OCI-LY7 (cell line): ENCODE measurements at places on chromosomes 1 and 21.
A peak's percentile ranks its signal among the peaks of the same experiment; 100 is the strongest.

- no peak for DNase-seq
These were observed 102.1 kb downstream of the KCND3 start for GRCh38 chr1:111887385-111887784.

- DNase-seq, result no peak
These were observed 569.0 kb downstream of the PTPRU start for GRCh38 chr1:29805122-29805895.

- no peak for DNase-seq
These were observed 145.8 kb upstream of the WNT4 start for GRCh38 chr1:22288593-22289241.

GRCh38 chr1:188444526-188444925 lies 1615.8 kb downstream of the PLA2G4A start:
- no peak for DNase-seq

GRCh38 chr1:35899941-35900340 lies 16.9 kb downstream of the AGO1 start:
- DNase-seq, result no peak

GRCh38 chr1:9105336-9105867 lies 23.5 kb downstream of the GPR157 start:
- no peak for DNase-seq

DNA sequence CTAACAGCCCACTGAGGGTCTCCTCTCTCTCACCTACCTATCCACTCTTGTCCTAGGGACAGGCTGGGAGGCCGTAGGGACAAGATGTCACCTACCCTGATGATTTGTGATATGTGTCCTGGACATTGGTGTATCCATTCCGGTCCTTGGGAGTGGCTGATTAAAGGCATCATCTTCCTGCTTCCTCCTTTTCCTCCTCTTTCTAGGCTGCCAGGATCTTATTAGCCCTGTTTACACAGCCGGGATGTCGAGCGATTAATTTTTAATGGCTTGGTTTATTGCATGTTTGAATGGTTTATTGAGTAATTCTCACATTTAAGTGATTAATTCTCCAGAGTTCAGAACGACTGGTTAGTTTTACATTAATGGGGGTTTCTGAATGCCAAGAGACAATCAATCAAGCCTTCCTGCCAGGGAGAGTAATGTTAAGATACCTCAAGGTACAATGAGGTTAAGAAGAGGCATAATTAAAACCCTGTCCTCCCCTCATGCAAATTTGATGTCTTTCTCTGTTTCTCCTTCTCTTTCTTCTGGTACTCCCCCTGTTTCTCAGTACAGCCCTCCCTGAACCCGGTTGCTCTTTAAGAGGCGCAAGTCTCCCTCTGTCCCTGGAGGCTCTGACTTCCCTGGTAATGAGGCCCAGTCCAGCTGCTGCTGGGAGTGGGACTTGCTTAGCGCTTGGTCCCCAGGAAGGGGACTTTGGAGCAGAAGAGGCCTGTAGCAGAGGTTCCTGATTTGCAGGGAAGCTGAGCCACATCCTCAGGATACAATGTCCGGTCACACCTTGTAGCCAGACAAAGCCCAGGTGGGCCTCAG lies 50.9 kb downstream of the ACTL8 start:
- no peak for DNase-seq

- DNase-seq, result peak; percentile 65
These were observed 89.0 kb upstream of the SERTAD4 start for GRCh38 chr1:210143465-210144062.

DNA sequence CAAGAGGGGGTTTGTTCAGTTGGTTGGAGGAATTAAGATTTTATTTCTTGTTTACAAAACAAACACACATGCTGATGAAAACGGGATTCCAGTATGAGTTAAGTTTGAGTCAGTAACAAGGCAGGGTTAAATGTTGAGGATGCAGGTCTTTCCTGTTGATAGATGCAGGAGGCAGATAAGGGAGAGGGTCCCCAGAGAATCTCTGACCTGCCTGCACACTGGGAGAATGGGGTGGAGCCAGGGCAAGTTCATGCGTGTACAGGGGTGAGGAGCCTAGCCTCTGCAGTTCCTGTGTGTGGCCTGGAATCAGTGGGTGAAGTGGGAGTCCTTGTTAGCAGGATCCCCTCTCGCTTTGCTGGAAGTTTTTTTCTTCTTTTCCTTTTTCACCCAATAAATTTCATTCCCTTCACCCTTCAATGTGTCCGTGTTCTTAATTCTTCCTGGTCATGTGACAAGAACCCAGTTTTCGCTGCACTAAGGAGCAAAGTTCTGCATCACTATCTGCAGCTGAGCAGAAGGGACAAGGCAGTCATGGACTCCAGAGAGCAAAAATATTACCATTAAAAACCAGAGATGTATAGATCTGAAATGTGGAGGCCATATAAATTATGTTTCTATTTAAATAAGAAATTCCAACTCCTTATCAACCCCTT lies 69.9 kb upstream of the MARK1 start:
- no peak for DNase-seq

- no peak for DNase-seq
These were observed 22.9 kb upstream of the CASZ1 start for GRCh38 chr1:10819198-10819901.

DNA sequence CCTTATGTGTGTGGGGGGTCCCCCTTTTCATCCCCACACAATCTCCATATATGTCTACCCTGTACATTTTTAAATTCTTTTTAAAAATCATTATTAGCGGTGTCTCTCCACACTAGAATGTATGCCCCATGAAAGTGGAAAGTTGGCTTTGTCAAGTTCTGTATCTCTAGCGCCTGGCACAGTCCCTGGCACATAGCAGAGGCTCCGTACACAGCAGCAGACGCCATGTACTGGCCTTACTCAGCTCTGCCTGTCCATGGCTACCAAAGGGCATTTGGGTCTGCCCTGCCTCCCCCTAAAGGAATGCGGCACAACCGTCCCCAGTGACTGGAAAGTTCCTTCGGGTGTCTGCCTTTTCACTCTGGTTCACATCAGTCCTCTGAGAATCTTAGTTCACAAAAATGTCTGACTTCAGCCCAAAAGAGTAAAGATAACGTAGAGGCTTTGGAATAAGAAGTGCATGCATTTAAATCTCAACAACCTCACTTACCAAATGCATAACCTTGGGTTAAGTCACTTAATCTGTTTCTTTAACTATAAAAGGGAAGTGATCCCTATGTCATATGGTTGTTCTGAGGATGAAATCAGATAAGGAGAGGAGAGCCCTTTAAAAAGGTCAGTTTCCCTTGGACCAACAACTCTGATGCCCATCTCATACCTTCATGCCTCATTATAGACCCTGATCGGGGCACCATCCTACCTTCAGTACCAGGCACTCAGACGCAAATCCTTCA lies 61.1 kb downstream of the CD46 start:
- no peak for DNase-seq

GRCh38 chr21:34612557-34612956 lies 2.4 kb downstream of the RCAN1 start:
- no peak for DNase-seq
